ENCODE measurements at places on chromosomes 2 and 18.

DNA sequence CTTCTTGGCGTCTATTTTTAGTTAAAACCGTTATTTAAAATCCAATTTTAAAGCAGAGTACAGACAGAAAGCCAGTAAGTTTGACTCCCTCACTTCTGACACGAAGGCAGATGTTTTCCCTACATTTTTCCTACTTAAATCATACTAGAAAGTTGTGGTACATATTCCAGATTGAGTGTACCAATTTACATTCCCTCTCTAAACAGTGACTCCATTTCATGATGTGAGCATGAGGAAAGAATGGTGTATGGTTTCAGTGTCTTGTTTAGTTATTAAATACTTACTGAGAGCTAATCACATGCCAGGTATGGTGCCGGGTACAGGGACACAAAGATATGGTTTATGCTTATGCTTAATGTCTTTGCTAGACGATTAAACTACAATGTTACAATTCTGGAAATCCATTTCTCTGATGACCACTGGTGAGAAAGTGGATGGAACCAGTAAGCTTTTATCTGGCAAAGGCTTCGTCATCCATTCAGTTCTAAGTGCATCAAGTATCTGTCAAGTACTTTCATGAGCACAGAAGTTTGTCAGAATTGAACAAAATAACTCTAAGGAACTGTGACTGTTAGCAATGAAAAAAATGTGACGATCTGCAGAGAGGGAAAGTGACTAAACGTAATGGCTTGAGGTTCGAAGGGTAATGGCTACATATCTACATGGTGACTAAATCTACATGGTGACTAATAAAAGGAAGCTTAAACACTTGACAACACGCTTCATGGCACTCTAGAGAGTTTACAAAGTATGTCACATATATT, 25.7 kb downstream of the MAP4K3 start:
- DNase-seq, result no peak

DNA sequence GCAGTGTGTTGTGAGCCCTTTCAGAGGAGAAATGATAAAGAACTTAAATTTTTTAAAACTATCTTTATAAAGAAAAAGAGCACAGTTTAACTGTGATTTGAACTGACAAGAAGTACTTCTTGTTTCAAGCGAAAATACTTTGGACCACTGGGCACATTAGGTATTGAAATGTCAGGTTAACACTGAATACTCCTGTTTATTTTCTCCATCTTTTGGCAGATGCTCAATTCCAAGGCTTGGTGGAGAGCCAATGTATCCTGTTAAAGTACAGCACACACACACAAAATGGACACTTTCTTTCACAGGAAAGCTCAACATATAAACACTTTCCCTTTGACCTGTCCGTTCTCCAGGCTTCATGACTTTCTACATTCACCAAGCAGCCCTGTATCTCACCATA, 32.6 kb upstream of the SP3 start:
- no peak for DNase-seq

DNA sequence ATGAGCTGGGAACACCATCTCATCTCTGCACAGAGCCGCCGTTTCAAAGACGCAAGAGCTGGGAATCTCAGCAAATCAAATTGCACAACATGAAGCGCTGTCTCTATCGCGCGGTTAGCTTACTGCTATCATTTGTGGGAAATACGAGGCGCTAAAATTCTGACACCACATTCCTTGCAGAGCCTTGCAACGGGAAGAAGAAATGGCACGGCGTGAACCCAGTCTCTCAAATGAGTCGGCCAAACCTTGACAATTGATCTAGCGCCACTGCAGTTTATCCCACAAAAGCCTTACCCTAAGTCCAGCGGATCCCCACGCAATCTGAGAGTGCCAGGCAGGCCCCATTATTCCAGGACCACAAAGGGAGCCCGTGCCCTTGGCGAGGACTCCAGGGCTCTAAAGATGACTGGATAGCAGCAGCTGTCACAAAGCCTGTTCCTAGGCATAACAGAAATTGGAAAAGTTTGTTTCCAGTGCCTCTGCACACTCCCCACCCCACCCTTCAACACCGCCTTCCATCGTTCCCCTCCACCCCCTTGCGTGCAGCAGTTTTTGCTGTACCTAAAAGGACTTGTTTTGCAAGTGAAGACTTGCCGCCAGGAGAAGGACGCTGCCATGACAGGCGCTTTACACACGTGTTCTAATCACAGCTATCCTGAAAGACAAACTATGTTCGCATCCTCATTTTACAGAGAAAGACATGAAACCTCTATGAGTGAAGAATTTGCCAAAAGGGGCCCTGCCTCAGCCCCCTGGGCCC, 252.4 kb downstream of the EIPR1 start:
- no peak for DNase-seq

DNA sequence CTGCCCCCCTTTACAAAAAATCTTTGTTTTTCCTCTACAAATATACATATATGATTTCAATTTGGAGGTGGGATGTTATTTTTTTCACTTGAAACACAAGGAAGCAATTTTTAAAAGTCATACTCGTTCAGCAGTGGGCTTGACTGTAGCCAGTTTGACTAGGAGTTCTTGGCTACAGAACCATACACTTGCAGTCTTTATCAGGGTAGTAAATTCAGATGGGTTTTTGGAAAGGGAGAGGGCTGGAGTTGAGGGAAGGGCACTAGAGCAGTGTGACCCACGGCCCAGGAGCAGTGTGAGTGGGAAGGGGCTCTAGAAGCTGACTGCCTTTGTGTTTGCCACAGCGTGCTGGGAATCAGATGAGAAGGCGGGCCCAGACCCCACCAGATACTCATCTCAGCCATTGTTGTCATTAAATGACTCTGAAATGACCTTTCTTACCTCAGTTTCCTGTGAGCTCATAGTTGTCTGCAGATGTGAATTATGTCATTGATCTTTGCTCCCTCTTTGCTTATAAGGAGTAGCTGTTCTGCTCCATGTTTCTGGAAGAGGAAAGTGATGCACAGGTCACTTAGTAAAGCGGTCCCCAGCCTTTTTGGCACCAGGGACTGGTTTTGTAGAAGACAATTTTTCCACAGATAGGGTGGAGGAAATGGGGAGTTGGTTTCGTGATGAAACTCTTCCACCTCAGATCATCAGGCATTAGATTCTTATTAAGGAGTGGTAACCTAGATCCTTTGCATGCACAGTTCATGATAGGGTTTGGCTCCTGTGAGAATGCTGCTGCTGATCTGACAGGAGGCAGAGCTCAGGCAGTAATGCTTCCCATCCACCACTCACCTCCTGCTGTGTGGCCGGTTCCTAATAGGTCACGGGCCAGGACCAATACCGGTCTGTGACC, 116.8 kb downstream of the SPTBN1 start:
- DNase-seq, result no peak

- DNase-seq, result no peak
These were observed 28.9 kb upstream of the CDH19 start for GRCh38 chr18:66632756-66633155.

DNA sequence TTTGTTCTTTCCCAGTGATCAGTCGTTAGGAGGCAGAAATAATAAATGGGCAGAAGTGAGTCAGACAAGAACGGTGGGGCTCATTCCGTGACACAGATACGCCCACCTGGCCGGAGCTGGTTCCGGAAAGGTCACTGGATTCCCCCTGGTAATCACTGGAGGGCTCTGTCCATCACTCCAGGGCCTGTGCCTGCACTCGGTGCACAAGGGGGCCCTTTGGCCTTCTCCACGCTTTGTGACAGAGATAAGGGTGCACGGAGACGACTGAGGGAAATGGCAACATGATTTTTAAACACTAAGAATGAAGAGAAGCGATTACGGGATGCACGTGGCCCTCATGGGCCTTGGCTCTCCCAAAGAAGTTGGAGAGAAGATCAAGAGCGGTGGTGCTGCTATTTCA, 84.4 kb downstream of the PTGR3 start:
- DNase-seq, result no peak

GRCh38 chr2:180983468-180984242, 3.2 kb downstream of the UBE2E3 start:
- DNase-seq, result peak; percentile 51

DNA sequence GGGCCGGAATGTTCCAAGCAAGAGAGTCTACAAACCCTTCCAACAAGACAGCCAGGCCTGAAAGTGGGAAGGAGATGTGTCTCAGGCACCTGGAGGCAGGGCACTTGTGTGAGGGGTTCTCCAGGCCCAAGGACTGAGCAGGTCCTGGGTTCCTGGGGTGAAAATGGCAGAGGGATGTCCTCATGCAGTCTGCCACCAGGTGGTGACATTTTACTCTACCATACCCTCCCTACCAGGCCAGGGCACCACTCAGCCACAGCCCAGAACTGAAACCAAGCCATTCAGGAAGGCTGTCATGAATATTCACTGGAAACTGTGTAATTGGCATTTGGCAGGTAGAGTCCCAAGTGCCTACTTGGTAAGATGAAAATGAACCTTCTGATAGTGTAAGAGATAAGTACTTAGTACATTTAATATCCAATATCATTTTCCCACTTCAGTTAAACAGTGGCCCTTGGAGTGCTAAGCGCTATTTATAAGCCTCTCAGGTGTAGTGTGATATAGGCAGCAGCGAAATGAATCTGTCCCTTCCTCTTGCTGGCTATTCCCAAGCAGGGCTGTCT, 185.1 kb downstream of the MYO5B start:
- DNase-seq, result no peak

DNA sequence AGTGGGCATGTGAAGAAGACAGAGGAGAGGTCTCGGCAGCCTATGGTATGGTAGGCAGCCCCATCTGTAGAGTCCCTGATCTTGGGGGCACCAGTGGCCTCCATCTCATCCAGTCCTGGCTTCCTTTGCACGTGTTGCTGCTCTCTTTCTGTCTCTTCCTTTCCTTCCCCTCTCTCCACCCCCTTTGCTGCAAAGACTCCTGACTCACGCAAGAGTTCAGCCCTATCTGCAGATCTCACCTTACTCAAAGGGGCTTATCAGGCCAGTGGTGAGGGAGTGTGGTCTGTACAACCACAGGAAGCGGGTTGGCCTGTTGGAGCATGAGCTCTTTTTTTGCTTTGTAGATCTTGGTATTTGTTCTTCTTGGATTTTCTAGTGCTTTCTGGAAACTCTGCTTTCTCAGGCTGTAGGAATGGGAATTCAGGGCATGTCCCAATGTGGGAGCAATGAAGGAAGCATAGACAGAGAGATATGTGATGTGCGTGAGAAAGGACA, 14.6 kb upstream of the NT5DC4 start:
- no peak for DNase-seq

GRCh38 chr2:6011921-6012320, 319.7 kb downstream of the SOX11 start:
- no peak for DNase-seq

- DNase-seq, result no peak
These were observed 6.6 kb downstream of the BCL11A start for GRCh38 chr2:60546756-60547420.

- DNase-seq, result peak; percentile 94
These were observed 86.7 kb upstream of the RANBP2 start for GRCh38 chr2:108632332-108633160.

- peak; percentile 53 for DNase-seq
These were observed 216.5 kb downstream of the CDCA7 start for GRCh38 chr2:173571021-173571821.

DNA sequence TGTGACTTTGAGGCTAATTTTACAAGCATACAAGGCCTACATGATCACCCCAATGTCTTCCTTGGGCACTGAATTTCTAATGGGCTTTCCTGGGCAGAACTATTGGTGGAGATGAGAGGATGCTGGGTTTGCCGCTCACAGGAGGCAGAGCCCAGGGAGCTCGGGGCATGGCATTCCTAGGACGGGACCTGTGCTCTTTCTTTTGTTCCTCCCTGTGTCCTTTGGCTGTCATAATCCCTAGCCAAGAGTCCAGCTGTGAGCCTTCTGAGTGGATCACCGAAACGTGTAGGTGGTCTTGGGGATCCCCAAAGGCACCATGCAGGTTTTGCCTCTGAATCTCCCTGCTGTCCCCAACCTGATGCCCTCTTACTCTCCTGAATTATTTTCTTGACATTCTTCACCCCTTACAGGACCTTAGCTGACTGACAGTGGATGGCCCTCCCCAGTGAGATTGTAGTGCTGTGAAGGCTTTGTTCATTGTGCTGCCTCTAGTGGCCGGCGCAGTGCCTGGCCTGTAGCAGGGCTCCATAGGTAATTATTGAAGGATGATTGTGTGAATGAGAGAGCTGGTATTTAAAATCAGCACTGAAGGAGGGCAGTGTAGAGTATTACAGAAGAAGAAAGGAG, 221.9 kb downstream of the ZNF407 start:
- DNase-seq, result no peak

DNA sequence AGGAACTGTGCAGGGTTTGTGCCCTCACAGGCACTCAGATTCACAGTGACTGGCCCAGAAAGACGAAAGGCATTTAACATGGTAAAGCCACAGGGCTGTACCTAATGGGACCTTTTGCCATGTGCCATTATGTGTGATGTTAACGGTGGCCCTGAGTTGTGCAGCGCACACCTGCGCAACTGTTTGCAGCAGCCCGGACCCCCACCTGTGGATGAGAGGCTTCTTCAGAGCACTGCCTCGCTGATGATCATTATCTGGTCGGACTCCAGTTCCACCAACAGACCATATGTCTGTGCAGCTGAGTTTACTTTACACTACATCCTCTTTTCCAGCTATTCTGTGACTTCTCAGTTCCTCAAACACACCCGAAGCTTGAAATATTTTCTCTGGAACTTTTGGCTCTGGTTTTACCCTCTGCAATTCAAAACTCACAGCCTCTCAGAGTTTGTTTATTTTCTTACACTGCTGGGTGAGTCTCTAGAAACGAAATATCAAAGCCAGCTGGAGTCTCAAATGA, 35.6 kb upstream of the UBE2F start:
- no peak for DNase-seq

GRCh38 chr2:181051861-181052522, 71.6 kb downstream of the UBE2E3 start:
- DNase-seq, result no peak

GRCh38 chr2:25237764-25238163, 69.4 kb upstream of the POMC start:
- no peak for DNase-seq

DNA sequence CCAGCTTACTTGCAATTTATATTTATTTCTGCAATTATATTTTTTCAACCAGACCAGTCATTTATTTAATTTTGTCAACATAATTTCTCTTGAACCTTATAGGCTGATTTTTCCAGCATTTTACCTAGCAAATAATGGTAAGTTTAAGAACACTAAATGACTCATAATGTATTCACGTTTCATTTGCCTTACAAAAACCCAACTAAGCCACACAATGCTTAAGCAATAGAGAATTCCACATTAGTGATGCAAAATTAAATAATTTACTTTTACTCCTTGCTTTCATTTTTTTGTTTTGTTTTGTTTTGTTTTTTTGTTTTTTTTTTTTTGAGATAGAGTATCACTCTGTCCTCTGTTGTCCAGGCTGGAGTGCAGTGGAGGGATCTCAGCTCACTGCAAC, 110.4 kb upstream of the VRK2 start:
- no peak for DNase-seq

DNA sequence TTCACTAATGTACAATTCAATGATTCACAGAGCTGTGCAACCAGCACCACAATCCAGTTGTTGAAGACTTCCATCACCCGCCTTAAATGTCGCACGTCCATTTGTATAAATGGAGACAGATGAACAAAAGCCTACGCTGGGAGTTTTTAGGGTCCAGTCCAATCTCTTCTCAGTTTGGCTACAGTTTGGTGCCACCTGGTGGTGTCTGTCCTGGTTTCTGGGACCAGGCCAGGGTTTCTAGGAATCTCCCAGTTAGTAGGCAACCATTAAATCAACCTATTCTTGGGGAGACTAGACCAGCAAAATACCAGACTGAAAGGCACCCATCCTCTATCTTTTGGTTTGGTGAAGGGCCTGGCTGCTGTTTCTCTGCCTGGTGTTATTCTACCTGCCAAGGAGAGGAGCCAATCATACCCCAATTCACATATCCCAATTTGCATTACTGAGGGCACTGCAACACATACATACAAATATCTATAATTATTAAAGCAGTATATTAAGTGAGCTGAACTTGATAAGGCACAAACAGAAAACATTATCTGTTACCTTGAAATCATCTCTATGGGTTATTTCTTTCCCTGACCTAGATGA, 3.2 kb upstream of the DDX1 start:
- DNase-seq, result peak; percentile 65
